GM06990 (cell line): ENCODE measurements at places on chromosomes 2 and 18.

DNA sequence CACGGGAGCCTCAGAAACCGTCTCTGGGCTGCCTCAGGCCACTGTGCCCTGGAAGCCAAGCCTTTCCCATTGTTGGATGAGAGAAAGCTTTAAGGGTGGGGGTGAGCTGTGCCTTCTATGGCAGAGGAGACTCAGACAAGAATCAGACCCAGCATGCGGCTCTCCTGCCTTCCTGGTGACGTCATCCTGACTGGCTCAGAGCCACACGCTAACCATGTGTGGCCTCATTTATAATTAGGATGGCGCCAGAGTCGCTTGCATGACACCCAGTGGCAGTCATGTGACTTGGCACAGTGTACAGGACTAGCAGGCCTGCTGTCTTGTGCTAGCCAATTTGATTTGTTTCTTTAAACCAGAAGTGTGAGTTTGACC is 99.1 kb downstream of the SH3BP4 start:
- DNase-seq = no peak

- DNase-seq = no peak
Observed at GRCh38 chr2:218046238-218046637, 22.8 kb upstream of the RUFY4 start.

- DNase-seq = no peak
Observed at GRCh38 chr2:112187046-112187715, 49.0 kb downstream of the FBLN7 start.

DNA sequence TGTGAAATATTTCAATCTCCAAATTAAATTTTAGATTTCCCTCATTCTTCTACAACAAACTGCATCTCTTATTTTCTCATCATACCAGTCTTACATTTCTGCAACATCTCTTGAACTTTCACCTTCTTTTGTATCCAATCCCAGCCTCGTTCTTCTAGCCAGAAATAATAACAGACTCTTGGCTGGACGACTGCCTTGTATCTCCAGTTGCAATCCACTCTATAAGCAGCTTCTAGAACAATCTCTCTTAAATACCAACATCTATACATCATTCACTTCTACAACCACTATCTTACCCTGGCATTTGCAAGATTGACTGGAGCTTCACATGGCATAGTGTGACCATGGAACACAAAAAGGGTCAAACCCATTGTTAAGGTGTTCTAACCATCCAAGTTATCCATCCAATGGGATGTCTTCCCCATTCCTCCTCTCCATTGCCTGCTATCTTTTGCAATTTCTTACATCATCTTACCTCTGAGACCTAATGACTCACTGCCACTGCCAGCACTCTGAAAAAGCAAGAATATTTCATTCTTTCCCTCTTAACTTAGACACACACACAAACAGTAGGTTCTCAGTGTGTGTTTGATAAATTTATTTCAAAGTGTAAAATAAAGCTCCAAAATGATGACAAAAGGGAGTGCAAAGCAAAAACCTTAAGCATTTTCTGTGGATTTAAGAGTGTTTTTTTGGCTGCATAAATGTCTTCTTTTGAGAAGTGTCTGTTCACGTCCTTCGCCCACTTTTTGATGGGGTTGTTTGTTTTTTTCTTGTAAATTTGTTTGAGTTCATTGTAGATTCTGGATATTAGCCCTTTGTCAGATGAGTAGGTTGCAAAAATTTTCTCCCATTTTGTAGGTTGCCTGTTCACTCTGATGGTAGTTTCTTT is 145.6 kb downstream of the METTL4 start:
- DNase-seq = no peak

DNA sequence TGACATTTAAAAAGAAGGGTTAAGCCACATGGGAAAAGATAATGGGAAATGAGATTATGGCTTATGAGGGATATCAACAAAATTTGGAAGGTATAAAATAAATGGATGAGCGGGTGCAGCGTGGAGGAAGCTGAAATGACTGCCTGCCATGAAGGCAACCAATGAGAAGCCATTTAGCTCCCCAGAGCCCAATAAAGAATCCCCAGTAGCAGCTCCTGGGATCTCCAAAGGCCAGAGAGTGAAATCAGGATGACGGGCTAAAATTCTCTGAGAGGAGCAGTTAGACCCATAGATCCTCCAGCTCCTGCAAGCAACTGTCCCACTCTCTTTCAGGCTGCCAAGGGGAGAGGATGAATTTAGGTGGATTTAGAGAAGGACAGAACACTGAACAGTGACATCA is 12.9 kb upstream of the MAPRE3 start:
- DNase-seq = no peak

- no peak for DNase-seq
Observed at GRCh38 chr2:168801961-168802858, at the start of gene NOSTRIN. TSS of gene NOSTRIN (plus strand) at chr2:168802637. CDS start at chr2:168802647, 10 bp downstream.

- no peak for DNase-seq
Observed at GRCh38 chr2:149313512-149313972, 16.8 kb upstream of the LYPD6 start.

GRCh38 chr18:27860701-27861107 is 316.2 kb downstream of the CDH2 start:
- DNase-seq = no peak

DNA sequence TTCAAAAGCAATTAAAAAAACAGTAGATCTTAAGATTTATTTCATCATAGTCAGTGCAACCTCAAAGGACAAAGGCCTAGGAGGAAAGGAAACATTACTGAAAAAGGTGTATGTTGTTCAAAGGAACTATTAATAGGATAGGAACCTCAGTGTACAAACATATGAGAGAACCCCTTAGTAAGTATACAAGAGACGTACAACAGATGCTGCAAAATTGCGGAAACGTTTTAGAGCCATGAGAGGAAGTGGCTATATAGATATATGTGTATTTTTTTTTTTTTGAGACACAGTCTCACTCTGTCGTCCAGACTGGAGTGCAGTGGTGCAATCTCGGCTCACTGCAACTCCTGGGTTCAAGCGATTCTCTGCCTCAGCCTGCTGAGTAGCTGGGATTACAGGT is 22.2 kb downstream of the PIK3C3 start:
- DNase-seq = no peak

DNA sequence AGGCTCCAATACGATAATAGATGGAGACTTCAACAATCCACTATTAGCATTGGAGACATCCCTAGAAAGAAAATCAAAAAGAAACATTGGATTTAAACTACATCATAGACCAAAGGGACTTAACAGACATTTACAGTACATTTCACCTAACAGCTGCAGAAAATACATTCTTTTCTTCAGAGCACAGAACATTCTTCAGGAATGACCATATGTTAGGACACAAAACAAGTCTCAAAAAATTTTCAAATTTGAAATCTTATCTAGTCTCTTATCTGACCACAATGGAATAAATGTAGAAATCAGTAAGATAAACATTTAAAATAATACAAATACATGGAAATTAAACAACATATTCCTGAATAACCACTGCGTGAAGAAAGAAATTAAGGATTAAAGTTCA is 68.7 kb downstream of the STRADB start:
- DNase-seq = no peak

DNA sequence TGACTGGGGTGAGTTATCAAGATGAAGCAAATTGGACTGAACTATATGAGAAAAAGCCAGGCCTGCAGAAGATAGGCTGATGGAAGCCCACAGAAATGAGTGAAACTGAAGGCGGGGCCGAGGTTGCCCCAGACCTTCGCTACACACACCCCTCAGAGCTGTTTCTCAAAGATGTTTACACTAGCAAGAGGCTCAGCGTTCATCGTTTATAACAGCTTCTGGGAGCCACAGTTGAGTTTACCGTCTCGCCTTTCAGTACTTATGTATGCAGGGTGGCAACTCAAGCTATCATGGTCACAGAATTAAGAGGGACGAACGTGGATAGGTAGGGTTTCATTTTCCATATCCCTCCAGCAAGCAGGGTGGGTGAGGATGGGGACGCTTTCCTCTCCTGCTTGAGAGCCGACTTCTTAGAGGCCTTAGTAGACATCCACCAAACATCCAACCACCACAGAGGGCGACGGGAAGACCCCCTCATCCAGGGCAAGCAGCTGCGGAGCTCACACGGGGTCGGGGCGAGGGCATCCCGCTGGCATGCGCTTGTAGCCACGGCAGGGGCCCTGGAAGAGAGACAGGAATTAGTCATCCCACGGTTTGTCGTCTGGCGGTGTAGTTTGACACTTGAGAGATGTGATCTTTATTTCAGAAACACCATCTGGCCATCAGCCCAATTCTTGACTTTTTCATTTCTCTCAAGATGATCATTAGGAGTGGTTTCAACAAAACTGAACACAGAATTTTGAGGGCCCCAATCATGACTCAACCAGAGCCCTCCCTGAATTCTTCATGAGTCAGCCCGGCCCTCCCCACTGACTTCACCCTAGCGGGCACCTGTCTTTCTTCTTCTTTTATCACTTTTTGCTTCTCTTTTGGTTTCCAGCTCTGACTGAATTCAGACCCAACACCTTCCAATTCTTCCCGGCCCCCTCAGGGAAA is 109.1 kb upstream of the CTDP1 start:
- no peak for DNase-seq

- no peak for DNase-seq
Observed at GRCh38 chr2:236105955-236106607, 62.1 kb downstream of the GBX2 start.

DNA sequence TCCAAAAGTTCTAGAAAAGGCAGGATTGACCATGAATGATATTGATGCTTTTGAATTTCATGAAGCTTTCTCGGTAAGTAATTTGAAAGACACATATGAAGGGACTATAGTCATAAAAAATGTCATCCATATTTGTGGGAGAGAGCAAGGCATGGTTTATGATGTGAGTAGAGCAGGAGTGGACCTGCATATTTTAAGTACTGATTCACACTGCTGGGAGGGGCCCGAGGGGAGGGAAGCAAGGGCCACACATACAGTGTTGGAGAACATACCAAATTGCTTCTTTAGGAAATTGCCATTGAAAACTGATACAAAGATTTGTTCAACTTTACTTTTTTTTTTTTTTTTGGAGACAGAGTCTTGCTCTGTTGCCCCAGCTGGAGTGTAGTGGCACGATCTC is 39.4 kb downstream of the HADHB start:
- DNase-seq = no peak

GRCh38 chr2:237600205-237600846 is 9.8 kb upstream of the RAB17 start:
- DNase-seq = no peak

DNA sequence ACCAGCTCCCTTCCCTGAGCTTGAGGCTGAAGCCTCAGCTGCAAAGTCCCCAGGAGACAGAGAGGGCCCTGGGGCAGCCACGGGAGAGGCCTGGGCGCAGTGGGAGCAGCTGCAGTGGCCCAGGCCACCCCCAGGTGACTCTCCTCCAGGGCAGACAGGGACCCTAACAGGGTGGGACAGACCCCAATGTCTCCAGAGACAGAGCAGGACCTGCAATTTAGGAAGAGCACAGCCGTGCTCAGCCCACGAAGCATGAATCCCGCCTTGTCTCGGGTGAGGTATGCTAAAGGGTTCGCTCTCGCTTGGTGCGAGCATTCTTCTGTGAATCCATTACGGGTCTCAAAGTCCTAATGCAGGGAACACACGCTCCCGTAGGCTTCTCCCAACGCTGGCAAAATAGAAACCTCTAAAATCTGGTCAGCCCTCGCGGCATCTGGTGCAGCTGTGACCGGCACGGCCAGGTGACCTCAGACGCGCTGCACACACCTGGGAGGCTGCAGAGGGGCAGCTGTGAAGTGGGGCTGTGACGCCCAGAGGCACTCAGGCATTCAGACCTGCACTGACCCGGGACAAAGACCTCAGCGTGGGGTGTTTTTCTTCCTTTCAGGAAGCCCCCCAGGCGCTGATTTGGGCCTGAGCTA is 12.6 kb downstream of the MBP start:
- DNase-seq = no peak

DNA sequence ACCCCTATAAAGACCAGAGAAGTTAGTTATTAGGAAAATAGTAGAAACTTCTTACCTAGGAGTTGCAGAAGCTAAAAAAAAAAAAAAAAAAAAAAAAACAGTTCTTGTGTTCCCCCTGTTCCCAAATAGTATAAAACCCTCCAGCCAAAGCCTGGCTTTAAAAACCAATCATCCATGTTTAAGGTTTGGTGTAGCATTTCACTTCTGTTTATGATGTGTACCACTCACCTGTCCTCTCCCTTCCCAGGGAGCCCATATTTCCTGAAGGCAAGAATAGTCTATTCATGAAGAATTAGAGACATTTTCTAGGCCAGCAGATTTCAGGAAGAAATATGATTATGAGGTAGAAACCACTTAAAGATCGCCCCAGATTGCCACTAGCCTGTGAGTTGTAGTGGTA is 273.6 kb downstream of the SETBP1 start:
- no peak for DNase-seq

DNA sequence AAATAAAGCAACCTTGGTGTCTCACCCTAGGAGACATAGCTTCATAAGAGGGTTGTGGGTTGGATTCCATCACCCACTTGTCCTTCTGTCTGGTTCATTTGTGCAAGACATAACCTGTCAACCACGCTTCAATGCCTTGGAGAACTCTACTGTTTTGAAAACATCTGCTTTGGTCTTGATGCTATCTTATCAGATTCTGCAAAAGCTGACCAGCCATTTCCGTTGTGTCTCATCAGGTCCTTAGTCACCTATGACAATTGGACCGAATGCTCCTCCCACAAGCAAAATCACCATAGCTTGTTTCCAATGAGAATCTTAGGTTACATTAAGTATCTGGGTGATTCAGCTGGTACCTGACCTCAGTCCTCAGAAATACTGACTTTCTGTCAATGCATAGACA is 35.4 kb downstream of the STAT4 start:
- DNase-seq = peak; percentile 61
